ENCODE measurements at places on chromosomes 5 and 9. TPM values are rescaled to one million over a fixed set of nuclear protein-coding genes. Genes with fewer than 3 reads are reported as not detected.

MXD3 gene
- 9.1 TPM for total RNA-seq

BAAT gene
- under 0.01 TPM for total RNA-seq

LHX3 gene
- not detected for total RNA-seq

F2RL1 gene
- total RNA-seq = 26.3 TPM

PCDHGB4 gene
- total RNA-seq = 11.0 TPM

FOXD4L6 gene
- under 0.01 TPM for total RNA-seq

PCDHA9 gene
- under 0.01 TPM for total RNA-seq

NR5A1 gene
- total RNA-seq = not detected

GHR gene
- 2.2 TPM for total RNA-seq

GDNF gene
- 0.43 TPM for total RNA-seq

KLF4 gene
- total RNA-seq = 3.5 TPM

TMEM171 gene
- total RNA-seq = 4.5 TPM

ANKRD31 gene
- total RNA-seq = under 0.01 TPM

DMRTA1 gene
- total RNA-seq = 0.32 TPM

C9orf57 gene
- total RNA-seq = not detected

PCDHB5 gene
- total RNA-seq = 0.32 TPM
